Stimulated activated CD4-positive, alpha-beta T cell treated with anti-CD3 and anti-CD28 coated beads, Interleukin-1b, Interleukin-23, amount 100 ng/mL, for 4 hours (primary cell): ENCODE measurements at places on chromosomes 12 and 14.

DNA sequence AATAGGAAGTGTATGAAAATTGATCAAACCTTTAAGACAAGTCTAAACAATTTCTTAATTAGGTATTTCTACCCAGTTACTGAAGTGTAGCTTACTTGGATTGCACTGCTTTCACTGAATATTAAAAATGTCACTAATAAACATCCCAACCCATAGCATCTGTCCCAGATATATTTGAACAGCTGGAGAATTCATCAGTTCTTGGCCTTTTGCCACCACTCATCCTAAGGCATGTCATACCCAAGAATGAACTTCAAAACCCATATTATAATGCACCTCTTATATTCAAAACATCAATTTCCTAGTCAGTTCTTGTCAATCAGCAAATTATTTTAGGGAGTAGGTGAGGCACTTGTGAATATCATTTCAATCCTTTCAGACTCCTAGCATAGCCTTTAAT lies 392.3 kb downstream of the PAWR start:
- no peak for DNase-seq

DNA sequence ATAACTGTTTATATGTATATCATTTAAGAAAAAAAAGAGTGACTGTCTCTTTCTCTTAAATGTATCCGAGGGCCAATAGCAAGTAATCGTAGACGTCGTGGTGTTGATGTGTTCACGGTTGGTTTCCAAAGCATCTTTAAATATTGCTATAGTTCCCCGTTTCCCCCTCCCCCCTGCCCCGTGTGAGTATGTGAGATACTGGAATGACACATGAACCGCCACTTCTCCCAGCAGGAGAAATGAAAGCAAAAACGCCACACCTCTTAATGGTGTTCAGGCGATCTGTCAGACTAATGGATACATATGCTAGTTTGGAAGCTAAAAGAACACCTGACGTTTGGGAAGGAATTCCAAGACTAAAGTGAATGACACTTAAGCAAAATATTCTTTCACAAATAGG lies 258.3 kb downstream of the FOXN3 start:
- DNase-seq: no peak

DNA sequence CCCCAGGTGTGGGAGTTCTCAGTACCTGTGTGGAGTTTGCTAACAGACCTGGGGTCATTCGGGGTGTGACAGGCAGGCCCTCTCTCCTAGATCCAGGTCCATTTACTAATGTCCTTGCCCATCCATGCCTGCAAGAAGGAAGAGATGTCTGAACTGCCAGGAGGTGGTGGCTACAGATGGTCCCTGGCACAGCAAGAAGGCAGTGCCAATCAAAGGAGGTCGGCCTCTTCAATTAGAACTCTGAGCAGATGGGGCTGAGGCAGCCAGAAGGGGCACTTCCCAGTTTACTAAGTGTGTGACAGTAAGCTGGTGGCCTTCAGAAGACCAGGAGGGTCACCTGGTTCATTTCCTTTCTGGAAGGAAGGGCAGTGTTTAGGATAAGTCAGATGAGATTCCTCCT lies 202.5 kb downstream of the CACNA1C start:
- DNase-seq: no peak

- DNase-seq: no peak
These were observed 3.7 kb downstream of the KRT6B start for GRCh38 chr12:52448228-52448627.

GRCh38 chr12:132953771-132954170 lies 2.3 kb downstream of the ZNF605 start:
- no peak for DNase-seq
